ENCODE measurements at places on chromosomes 2 and 18.
A peak's percentile ranks its signal among the peaks of the same experiment; 100 is the strongest.

GRCh38 chr2:222381566-222381965, 42.8 kb upstream of the SGPP2 start:
- DNase-seq: no peak

GRCh38 chr2:239369631-239370161, 31.1 kb downstream of the HDAC4 start:
- peak; percentile 82 for DNase-seq

- DNase-seq: no peak
Observed at GRCh38 chr2:155692856-155693255, 639.7 kb downstream of the NR4A2 start.

- no peak for DNase-seq
Observed at GRCh38 chr2:120390381-120391055, 44.6 kb downstream of the INHBB start.

DNA sequence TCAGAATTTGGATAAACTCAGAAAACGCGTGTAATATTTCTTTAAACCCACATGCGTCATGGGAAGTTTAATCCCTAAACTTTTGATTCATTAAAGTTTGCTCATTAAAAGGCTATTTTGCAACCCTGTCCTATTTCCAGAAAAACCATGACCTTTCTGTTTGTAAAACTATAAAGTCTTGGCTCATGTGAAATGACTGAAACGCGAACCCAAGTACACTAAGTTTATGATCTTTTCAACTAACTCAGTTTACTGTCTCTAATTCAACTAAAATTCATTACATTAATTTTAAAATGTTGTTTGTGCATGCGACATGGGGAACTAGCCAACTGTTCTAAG, 3.9 kb upstream of the RPL31 start:
- no peak for DNase-seq

DNA sequence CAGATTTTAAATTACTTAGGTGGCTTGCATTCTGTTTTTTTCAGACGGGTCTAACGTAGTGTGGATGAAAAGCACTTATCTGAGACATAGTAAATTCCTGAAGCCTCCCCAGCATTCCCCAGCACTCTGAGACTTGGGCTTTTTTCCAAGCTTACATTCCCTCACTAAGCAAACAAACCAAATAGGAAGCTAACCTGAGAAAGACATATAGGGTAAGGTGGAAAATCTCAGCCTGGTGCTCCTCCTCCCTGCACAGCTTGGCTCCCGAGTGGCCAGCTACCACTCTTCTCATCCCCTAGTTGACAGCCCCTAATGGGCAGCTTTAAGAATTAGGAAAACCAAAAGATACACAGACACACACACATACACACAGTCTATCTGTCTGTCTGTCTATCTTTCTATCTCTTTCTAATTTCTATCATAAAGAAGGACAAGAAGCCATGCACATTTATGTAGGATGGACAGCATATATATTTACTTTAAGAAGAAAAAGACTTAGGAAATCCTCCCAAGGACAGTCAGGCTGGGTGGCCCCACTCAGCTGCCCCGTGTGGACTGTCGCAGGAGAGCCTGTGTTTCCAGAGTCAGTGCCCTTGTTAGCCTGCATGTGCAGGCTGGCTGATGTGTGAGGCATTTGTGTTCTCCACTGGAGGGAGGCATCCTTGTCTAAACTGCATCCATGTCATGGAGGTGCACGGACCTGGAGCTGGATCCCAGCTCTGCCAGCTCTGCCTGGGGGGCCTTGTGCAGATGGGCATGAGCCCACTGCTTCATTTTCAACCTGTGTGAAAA, 8.2 kb downstream of the CNNM3 start:
- DNase-seq: no peak

DNA sequence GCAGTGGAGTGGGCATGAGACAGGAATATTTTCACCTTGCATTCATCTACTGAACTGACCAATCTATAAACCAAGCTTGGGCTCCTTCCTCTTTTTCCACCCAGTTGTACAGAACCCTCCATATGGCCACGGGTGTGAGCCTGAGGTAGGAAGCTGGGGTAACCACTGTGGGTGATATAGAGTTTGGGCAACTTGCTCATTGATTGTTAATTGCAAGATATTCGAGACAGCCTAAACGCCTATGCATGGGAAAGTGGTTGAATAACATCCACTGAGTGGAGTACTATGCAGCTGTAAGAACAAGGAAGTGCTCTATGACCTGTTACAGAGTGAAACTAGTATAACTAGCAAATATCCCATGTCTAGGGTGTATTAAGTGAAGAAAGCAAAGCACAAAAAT, 7.3 kb upstream of the VAPA start:
- DNase-seq: no peak

DNA sequence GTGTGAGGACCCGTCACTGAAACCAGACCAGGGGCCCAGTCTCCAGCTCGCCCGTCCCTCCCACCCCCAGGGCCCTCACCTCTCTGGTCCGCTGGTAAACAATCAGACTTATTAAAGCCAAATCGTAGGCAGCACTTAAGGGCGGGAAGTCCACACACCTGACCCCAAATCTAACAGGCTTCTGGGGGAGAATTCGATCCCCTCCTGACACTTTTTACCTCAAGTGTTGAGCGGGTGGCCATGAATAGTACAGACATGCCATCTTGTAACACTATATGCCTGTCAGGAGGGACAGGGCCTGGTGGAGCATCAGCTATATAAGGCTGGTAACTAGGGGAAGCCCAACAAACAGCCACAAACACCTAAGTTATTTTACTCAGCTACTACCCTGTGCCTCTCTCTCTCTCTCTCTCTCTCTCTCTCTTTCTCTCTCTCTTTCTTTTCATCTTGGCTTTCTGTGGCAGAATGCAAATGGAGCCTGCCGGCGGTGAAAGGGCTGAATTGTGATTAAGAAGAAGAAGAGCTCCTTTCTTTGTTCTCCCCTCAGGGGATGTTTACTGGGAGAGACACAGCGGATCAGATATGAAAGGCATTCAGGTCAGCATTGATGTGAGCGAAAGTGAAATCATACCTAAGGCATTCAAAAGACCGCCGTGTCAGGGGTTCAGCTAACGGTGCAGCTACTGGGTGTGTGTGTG, 9.5 kb downstream of the ZEB2 start:
- DNase-seq: peak; percentile 78

GRCh38 chr2:127330753-127331152, 36.8 kb upstream of the ERCC3 start:
- no peak for DNase-seq

- DNase-seq: no peak
Observed at GRCh38 chr2:100852447-100852846, 32.5 kb downstream of the NPAS2 start.

DNA sequence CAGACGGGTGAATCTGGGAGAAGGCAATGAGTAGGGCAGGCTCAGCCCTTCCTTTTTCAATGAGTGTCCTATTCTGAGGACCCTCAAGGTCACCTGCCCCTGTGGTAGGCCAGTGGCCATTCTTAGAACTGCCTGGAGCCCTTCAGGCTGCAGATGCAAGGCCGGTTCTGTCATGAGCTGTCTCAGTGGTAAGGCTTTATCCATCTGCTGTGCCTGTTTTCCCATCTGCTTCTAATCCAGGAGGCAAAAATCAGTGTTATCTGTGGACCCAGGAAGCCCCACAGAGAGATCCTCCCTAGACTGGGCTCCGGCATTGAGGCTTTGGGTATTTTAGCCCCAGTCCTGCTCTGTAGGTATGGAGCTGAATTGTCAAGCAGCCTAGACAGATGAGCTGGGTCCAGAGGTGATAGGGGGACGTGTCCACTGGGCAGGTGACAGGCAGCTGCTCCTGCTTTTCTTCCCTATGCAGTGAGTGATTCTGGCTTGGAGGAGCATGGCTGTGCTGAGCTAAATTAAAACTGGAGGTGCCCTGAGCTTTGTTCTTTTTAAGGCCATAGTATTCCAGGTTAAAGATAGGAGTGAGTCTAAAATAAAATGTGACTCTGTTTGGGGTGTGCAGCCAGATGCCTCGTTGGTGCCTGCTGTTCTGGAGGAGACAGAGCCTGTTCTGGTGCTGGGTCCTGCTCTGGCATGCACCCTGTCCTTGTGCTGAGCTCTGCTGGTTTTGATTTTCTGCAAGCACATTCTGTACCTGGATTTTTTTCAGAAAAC, 92.5 kb downstream of the FHOD3 start:
- no peak for DNase-seq

DNA sequence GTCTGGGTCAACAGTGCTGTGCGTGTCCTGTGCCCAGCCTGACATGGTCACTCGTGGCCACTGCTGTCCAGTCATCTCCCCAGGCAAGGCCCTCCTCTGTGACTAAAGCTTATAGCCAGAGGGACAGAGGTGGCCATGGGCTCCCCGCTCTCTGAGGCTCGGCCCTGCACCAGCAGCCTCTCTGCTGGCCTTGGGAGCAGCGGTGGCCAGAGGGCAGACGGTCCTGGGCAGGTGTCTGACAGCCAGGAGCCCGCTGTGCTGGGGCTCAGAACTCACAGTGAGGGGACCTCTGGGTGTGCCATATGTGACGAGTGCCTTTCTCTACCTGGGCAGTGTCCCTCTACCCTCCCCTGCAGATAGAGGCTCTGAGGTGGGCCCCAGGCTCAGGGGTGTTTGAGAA, 98.7 kb downstream of the FAM210A start:
- DNase-seq: no peak

GRCh38 chr2:177242121-177242987, 22.2 kb downstream of the NFE2L2 start:
- no peak for DNase-seq

DNA sequence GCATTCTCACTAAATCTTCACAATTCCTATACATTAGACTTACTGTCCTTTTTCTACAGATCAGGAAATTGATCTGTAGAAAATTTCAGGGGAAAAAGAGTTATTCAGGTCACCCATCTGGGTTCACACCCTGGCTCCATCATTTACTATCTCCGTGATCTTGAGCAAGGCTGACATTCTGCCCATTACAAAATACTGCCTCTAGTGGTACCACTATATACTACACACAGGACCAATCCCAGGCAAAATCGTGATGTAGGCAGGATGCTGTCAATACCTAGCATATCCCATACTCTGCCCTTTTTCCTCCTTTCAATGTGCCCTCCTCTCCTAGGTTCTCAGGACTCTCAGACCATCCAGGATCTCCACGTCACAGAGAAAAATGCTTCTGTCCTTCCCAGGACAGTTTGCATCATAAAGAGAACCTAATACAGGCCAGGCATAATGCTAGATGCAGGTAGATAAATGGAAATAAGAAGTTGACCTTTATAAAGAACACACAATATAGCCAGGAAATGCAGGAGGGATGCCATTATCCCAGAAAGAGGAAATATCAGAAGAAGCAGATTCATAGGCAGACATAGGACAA, 101.9 kb downstream of the CDH20 start:
- DNase-seq: no peak
